Urothelium cell line (cell line): ENCODE measurements at places on chromosomes 11 and 22.
A peak's percentile ranks its signal among the peaks of the same experiment; 100 is the strongest.

DNA sequence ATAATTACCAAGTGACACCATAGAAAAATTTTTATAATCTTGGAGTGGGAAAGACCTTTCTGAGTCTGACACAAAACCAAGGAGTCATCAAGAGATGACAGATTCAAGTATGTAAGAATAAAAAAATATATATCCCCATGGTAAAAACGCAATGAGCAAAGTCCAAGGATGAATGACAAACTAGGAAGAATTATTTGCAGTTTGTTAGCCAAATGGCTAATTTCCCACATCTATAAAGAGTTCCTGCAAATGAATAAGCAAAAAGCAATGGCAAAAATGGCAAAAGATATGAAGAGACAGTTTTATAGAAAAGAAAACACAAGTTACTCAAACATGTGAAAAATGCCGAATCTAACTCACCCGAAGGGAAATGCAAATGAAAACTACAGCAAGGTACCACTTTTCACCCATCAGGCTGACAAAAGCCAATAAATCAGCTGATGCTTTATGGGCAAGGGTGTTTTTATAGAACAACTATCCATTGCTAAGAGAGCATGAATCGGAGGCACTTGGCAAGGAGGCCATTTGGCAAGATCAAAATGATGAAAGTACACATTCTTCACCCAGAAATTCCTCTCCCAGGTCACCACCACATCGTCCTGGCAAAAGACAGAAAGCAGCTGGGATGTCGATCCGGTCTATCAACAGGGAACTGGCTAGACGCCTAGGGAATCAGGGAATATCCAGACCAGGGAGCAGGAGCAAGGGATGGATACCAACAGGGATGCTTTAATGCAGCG is 21.1 kb upstream of the KLHL35 start:
- DNase-seq: no peak

DNA sequence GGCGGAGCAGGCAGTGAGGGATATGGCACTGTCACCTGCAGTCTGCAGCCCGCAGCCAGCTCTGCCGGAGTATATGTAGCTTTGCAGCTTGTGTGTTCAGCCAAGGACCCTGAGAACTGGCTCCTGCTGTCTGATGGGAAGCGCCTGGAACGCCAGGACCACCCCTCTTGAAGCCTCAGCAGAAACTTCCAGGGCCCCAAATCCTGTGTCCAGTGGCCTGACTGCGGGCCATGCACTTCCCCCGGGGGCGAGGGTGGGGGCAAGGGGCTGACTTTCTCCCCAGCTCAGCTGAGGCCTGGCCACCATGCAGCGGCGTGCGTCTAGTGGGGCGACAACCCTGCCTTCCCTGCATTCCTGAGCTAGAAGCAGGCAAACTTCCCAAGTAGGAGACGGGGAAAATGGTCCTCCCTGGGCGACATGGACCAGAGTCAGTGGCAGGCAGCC is 32.3 kb downstream of the PISD start:
- no peak for DNase-seq

DNA sequence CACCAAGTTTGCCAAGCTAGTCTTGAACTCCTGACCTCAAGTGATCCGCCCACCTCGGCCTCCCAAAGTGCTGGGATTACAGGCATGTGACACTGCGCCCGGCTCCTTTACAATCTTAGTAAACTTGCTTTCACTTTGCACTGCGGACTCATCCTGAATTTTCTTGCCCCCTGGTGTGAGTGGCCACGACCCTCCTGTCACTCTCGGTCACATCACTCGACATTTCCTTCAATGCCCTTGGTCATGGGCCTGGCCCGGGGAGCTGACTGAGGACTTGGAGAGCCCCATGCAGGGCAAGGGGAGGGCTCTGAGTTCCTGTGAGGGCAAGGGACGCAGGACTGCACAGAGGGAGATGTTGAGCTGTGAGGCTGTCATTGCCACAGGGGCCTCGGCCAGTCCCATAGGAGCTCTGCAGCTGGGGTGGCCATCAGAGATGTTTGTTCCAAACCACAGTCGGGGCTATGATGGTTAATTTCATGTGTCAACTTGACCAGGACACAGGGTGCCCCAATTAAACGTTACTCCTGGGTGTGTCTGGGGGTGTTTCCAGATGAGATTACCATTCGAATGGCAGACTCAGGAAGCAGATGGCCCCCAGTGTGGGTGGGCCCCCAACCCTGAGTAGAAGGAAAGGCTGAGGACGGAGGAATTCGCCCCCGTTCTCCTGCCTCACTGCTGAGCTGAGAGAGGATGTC is 21.2 kb downstream of the A4GALT start:
- DNase-seq: no peak

DNA sequence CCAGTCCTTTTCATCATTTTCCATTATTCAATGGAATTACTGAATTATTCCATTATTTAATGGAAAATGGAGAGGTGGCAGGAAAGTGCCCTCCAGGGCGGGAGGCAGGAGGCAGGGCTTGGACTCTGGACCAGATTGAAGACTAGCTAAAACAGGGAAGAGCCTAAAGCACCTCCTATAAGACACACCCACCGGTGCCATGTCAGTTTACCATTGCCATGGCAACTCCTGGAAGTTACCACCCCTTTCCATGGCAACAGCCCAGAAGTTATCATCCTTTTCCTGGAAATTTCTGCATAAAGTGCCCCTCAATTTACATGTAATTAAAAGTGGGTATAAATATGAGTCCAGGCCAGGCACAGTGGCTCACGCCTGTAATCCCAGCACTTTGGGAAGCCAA is 443.7 kb downstream of the TBC1D22A start:
- DNase-seq: no peak

GRCh38 chr22:38347944-38348750 is 30.9 kb upstream of the CSNK1E start:
- no peak for DNase-seq

DNA sequence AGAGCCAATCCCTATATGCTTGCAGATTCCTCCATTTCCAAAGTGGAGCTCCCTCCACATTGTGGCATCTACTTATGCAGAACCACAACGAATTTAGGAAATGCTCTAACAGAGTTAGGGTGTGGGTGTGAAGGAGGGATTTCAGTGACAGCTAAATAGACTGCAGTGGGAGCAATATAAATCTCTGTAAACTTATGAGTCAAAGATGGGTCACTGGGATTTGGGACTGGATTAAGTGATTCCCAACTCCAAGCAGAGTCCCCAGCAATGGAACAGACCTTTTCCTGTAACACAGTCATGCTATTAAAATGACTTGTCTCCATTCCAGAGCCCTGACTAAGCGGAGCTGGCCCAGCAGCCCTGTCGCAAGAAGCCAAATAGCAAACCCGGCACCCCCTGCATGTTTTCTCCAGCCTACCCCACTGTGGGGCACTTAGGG is 36.6 kb downstream of the RPL27A start:
- peak; percentile 82 for DNase-seq

DNA sequence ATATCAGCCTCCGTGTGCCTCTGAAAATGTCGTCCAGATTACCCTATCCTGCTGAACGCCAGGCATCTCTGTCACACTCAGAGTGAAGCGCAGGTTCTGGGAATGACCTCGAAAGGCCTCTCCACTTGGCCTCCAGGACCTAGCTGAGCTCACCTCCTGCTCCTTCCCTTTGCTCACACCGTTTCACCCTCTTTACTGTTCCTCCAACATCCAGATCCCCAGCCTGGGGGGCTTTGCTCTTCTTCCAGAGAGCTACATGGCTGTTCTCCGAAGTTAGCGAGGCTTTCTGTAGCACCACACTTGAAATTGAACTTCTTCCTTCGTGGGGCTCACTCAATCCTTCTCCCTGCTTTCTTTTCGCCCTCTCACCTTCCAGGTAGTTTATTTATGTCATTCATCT is 27.9 kb downstream of the GLB1L2 start:
- no peak for DNase-seq

DNA sequence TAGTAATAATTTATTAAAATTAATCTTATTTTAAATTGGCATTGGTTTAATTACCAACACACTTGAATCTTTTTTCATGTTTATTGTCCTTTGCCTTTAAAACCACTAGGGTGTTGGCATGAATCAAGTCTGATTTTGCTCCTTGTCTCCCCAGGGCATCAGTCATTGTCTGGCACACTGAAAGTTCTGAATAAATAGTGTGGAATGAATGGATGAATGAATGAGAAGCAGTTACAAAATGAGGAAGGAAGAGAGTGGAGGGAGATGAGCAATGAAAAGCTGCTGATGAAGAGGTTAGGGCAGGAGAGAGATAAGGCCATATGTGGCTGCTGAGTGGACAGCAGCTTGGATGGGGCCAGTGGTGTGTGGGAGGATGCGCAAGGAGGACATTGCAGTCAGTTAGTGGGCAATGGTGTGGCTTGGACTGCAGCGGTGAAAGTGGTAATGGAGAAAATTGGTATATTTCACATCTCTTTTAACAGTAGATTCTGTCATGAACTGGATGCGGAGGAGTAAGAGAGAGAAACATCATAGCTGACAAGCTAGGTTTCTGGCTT is 132.0 kb downstream of the SPON1 start:
- no peak for DNase-seq

GRCh38 chr11:109439684-109440083 is 17.7 kb downstream of the C11orf87 start:
- DNase-seq: no peak

DNA sequence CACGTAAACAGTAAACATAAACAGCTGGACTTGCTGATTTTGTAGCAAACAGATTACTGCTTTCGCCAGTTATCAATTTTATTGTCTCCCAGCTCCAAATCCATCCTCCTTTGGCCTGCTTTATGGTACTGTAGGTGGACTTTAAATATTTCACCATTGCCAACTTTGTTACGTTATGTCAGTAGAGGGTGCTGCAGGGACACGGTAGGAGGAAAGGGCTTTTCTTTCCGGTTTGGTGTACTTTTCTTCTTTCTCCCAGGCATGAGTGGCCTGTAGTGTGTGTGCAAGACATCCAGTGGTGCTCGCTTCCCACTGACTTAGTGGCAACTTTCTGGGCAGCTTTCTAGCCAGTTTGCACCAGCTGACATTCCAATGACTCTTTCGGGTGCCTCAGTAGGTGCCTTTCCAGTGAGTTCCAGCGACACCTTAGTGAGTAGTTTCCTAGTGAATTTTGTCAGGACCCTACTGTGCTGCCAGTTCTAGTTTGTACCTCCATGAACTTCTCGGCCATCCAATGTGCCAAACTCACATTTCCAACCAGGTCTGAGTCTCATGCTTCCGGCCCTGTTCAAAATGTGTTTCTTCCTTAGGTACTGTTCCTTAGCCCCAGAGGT is 267.6 kb upstream of the TENM4 start:
- DNase-seq: peak; percentile 61

- no peak for DNase-seq
Measured at GRCh38 chr11:124899383-124900145, 1.9 kb upstream of the ROBO4 start.

GRCh38 chr11:15617126-15617525 is 502.4 kb downstream of the INSC start:
- no peak for DNase-seq
